ENCODE measurements at places on chromosomes 6 and 20.

DNA sequence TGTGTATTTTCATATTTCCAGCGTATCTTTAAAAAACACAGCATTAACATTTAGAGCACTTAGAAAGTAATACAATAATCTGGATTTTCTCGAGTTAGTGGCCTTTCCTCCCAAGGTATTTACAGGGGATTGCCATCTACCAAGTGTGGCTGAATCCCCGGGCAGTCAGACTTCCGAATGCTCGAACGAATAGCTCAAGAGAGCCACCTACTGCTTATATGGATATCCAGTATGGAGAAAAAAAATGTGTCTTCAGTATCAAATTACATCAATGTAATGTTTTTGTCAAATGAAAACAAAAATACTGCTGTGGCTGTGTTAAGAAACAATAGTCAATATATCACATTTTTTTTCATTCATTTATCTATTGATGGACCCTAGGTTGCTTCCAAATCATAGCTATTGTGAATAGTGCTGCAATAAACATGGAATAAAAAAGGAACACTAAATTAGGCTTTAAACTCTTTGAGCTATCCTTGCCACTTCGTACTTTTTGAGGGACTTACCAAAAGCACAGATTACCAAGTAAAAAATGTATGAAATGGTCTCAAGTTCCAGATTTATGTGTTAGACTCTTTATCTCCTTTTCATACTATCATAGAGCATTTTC, 654.5 kb upstream of the PTCHD4 start:
- DNase-seq = peak; percentile 53

DNA sequence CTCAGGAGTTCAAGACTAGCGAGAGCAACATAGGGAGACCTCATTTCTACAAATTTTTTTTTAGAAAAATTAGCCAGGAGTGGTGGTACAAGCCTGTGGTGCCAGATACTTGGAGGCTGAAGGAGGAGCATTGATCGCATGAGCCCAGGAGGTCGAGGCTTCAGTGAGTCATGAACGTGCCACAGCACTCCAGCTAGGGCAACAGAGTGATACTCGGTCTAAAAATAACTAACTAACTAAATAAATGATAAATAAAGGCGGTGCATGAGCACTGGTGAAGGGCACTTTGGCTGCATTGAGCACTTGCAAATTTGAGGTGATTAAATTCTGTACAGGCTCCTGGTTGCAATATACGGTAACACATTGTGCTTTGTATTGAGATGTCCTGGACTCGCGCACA, 13.5 kb downstream of the HLA-A start:
- DNase-seq = no peak

GRCh38 chr20:57656821-57657534, 36.8 kb upstream of the ZBP1 start:
- DNase-seq = peak; percentile 1

DNA sequence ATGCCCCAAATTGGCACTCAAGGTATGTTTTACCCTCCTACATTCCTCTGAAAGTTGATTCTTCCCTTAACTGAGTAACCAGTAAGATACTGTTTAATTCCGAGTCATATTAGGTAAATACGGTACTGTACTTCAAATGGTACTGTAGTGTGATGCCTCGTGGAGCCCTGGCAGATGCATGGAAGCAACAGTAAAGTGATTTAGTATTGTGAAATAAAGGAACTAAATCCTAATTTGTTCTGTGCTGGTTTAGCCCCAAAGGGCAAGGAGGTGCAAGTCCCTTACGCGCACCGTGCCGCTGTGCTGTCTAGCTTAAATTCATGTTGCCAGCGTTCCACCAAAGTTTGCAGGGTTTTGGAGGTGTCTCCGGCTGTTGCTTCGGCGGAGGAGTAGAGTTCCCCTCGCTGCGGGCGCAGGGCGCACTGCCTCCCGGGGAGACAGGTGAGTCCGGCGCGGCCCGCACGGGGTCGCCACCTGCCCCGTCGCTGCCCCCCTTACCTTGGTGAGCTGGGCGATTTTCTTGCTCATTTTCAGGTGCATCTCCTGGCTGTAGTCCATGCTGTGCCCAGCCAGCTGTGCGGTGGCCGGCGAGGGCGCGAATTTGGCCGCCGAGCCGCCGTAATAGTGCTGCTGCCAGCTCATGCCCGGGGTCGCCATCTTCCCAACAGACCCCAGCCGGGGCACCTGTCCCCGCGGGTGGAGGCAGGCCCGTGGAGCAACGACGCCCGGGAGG, 655 bp downstream of the FAM184A start:
- DNase-seq = peak; percentile 30

GRCh38 chr6:11387707-11388430, 149.7 kb upstream of the TMEM170B start:
- DNase-seq = no peak

DNA sequence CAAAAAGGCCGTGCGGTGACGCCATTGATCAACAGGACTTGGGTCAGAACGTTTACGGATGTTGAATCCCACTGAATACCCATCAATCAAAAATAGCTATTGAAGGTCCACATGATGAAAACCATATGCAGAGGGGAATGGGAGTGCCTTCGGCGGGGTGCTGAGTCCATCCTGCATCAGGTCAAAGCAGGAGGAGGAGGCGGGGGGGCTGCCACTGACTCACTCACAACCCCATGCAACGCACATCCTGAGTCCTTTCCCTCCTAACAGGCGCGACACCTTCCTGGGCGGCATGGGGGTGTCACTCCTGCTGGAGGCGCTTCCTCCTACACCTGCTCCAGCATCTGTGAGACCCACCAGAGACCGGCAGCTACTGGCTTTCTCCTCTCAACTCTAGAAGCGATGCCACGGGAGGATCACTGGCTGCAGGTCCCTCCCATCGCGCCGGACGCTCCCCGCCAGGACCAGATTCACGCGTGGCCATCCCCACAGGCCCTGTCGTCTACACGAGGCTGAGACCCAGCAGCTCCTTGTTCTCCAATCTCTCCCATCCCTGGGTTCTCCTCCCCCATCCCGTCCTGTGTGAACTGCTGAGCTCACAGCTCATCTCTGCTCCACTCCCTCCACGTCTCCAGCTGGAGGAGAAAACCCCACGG, 170.6 kb upstream of the THBS2 start:
- DNase-seq = no peak

DNA sequence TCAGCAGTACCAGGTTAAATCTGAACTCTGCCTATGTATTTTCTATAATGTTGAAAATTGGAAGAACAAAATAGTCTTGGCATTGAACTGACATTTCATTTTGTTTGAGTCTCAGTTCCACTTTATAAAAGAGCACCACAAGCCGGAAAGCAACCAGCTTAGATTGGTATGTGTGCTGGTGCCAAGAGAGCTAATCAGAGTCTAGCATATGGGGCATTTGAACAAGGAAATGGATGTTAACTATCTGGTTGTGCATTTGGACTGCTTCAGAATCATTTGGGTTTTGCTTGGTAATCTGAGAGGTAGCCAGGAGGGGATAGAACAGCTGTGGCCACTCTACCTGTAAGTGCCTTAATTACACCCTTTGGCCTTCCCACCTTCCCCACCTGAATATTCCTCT, 184.8 kb downstream of the GRIK2 start:
- DNase-seq = no peak

- DNase-seq = no peak
Measured at GRCh38 chr20:63951398-63952209, 4.6 kb downstream of the UCKL1 start.

GRCh38 chr6:108621117-108621516, 60.4 kb downstream of the FOXO3 start:
- DNase-seq = peak; percentile 50

DNA sequence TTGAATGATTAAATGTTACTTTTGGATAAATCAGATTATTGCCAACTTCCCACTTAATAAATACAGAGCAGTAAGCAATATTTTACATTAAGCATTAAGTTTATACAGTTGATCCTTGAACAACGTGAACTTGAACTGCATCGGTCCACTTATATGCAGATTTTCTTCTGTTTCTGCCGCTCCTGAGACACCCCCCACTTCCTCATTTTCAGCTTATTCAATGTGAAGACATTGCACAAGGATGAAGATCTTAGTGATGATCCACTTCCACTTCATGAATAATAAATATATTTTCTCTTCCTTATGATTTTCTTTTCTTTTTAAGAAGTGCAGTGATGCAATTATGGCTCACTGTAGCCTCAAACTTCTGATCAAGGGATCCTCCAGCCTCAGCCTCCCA, 167.2 kb downstream of the LINC00237 start:
- DNase-seq = no peak

- DNase-seq = no peak
Measured at GRCh38 chr20:2045101-2045500, 51.2 kb upstream of the PDYN start.

GRCh38 chr6:129603741-129604140, 106.2 kb downstream of the ARHGAP18 start:
- DNase-seq = no peak

DNA sequence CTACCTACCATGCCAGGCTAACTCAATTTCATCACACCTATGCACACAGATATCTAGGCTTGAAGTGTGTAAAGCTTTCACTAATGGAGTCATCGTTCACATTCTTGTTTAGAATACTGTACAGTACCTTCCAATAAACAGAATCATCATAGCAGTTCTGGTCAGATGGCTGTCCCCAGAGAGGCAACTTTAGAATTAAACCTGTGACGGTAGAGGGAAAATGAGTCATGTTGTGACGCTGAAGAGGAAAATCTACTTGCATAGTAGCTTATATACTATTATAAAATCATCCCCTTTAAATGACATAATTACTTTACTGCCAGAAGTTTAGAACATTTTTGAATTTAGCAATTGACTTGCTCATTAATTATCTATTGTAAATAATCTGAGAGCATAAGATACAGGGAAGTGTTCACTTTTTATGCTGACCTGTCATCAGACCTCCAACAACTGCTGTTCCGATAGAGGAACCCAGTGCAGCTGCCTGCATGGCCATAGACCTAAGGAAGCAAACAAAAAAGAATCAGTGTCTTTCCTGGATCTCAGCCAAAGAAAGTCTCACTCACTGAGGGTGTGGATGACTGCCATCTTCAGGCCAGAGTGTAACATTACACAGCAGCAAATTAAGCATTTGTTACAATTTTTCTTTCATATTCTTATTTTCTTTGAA, 29.8 kb downstream of the RHAG start:
- DNase-seq = peak; percentile 91

GRCh38 chr6:7954477-7955200, 44.1 kb upstream of the TXNDC5 start:
- no peak for DNase-seq

GRCh38 chr6:16669227-16669626, 92.0 kb downstream of the ATXN1 start:
- DNase-seq = no peak

DNA sequence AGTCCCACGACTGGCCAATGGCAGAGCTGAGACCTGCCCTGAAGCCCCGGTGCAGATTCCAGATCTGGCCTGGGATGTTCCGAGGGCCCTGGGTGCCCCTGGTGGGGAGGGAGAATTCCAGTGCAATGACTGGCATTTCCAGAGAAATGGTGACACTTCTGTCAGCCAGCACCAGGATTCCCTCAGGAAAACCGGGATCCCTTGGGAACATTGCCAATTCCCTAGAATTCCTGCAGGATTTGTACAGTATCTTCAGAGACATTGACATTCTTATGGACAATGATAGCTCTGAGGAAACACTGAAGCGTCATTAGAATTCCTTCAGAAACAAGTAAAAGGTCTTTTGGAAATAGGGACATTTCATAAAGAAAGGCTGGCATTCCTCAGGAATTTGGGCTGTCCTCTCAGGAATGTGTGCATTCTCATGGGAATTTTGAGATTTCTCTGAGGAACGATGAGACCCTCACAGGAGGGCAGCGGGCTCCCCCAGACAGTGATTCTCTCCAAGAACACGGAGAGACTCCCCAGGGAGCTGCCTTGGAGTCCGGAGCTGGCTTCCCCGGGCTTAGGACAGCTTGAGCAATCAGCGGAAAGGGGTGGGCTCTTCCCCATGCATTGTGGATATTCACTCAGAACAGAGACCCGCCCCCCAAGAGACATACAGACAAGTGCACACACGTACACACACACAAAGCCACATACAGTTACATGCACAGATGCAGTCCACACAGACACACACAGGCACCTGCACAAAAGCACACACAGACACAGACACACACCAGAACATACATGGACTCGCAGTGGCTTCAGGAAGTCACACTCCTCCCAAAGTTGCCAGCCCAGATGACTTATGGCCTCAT, 35.2 kb upstream of the BPIFA2 start:
- DNase-seq = no peak

DNA sequence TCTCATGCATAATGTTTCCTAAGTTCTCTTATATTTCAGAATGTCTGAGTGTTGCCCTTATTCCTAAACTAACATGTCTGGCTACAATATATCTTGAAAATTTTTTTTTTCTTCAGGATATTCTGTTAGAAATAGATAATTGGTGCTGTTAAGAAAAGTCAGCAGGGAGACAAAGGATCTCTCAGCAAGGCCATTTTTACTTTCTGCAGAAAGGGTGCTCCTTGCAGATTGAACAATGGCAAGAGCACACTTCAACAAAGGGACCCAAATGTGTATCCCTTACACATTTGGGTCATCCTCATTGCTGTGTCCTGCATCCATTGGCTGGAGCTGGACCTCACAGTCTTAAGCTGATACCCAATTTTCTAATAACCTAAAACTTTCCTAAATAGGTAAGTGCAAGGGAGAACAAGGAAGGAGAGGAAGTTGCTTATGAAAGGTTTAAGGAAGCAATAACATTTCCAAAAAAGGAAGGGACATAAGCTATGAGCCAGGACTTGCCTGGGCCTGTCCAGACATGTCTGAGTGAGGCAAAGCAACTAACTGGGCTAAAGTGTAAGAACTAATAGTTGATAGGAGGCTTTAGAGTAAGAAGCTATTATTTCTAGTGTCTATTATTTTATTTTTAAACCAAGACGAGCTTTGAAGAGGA, 429.6 kb downstream of the BCKDHB start:
- no peak for DNase-seq

DNA sequence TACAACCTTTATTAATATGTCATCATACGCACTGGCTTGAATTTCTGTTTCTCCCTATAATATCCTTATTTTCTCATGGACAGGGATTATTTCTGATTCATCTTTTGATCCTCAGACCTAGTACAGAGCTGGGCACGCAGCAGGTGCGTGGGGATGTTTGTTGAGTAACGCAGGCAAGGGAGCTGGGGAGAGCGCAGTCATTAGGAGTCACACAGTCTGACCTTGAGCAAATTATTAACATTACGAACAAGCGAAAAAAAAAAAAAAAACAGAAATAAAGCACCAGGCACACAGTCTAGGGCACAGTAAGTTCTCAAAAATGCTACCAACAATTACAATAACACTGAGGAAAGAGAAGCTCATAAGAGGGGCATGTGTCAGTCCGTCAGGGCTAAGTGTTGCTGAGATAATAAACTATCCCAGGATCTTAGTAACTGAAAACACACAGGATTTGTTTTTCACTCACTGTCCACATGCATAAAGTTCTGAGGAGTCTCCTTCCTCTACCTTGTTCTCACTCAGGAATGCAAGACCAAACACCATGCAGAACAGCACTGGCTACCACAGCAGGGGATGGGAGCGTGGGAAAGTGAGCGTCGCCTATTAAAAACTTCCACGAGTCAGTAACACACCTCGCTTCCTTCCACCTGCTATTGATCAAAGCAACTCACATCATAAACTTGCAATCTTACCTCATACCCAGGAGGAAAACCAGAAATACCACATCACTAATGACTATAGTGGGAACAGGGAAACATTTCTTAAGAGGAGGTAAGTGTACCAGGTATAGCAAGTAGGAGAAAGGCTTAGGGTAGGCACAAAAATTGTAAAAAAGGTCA, 56.9 kb downstream of the PDE10A start:
- no peak for DNase-seq

- DNase-seq = no peak
Measured at GRCh38 chr6:134621858-134622257, 303.9 kb upstream of the SGK1 start.

- no peak for DNase-seq
Measured at GRCh38 chr20:16224836-16225235, 348.4 kb downstream of the KIF16B start.

GRCh38 chr6:129094147-129094546, 211.2 kb downstream of the LAMA2 start:
- no peak for DNase-seq
